Activated T-helper 1 cell treated with Interleukin-2 at 50 U/mL for 16 hours (primary cell): ENCODE measurements at places on chromosomes 3 and 15.

DNA sequence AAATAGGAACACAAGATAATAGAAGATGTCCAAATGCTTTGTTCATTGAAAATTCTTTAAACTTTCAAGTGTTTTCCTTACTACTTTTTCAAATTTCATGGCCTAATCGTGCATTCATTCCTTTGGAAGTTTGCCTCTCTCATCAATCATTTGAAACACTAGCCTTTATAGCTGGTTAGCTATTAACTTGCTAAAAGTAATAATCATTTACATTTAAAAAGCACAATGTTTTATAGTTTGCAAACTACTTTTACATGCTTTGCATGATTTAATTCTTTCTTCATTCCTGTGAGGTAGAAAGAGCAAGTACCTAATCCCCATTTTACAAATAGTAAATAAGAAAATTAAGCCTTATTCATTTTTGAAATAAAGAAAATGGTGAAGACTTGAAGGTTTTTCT, 137.4 kb upstream of the SLC7A14 start:
- no peak for DNase-seq

DNA sequence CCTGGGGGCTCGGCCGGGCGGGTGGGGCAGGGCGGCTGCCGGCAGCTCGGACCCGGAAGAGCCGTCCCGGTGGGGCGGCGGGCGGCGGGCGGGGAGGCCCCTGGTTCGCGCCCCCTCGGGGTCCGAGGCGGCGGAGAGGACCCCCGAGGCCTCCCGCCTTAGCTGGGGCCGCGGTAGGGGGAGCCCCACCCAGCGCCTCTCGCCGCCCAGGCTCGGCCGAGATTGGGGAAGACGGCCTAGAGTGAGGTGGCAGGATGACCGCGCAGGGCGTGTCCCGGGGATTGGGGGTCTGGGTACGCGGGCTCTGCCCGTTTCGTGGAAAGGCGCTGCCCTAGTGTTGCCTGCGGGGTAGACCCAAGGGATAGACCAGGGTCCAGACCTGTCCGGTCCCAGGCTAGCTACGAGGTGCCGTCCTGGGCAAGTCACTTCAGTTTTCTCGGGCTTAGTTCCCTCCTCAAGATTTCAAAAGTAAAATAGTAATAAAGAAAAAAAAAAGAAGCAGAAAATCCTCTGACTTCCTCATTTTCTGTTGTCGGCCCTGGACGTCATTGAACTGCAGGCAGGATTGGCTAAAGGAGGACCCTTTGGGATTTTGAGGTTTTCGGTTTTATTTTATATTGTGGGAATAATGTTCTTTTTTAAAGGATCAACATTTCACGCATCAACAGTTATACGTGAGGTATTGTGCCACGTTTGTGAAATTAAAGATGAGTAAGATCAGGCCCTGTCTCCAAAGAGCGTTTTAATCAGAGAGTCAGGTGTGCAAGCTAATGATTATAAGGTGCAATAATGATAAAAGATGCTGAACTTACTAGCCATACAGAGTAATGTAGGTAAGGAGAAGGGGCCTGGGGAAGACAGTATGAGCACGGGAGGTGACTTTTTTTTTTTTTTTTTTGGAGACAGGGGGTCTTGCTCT, 679 bp downstream of the IQGAP1 start:
- DNase-seq, result peak; percentile 30

- DNase-seq, result no peak
Measured at GRCh38 chr3:188841906-188842305, 329.9 kb upstream of the TPRG1 start.

- DNase-seq, result no peak
Measured at GRCh38 chr15:43516801-43517353, 531 bp upstream of the MAP1A start.

- DNase-seq, result no peak
Measured at GRCh38 chr3:34793057-34793456, 846.3 kb upstream of the ARPP21 start.

GRCh38 chr15:35753486-35753885, 207.5 kb upstream of the DPH6 start:
- no peak for DNase-seq

- no peak for DNase-seq
Measured at GRCh38 chr3:115876876-115877614, 253.7 kb downstream of the GAP43 start.

DNA sequence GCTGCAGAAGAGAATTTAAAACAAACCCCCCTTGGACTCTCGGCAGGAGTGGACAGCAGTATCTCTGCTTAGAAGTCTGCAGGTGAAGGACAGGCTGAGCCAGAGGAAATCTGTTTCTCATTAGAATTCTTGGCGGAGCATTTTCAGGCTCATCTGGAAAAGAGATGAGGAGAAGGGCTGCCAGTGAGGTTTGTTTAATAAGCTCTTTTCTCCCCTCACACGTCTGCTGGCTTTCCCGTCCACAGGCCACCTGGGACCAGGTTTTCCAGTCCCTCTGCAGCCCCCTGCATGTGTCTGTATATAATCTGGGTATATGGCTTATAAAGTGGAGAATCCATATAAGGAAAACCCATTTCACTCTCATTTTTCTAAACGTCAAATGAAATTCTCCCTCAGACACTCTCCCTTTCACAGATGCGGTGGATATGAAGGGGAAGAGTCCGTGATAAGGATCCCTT, 155.4 kb upstream of the TPM1 start:
- DNase-seq, result no peak

- DNase-seq, result no peak
Measured at GRCh38 chr3:39474126-39474515, 6.6 kb downstream of the MOBP start.

- DNase-seq, result no peak
Measured at GRCh38 chr15:70632491-70633102, 130.8 kb downstream of the UACA start.

DNA sequence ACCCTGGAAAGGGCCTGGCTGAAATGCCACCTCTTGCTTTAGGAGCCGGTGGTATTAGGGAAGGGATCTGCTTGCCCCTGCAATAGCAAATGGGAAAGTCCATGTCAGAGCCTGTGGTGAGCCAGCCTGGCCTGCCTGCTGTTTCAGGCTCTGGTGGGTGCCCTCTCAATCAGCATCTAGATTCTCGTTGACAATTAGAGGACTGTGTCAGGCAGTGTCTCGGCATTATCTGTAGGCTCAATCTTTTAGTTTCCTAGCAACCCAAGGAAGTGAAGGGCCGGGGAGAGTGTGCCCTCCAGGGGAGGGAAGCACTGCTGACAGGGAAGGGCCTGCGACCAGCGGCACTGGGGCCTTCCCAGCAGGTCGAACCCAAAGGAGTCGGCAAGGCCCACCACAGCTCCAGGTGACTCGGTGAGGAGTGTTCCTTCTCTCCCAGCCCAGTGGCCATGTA, 42.1 kb downstream of the TLE3 start:
- no peak for DNase-seq

DNA sequence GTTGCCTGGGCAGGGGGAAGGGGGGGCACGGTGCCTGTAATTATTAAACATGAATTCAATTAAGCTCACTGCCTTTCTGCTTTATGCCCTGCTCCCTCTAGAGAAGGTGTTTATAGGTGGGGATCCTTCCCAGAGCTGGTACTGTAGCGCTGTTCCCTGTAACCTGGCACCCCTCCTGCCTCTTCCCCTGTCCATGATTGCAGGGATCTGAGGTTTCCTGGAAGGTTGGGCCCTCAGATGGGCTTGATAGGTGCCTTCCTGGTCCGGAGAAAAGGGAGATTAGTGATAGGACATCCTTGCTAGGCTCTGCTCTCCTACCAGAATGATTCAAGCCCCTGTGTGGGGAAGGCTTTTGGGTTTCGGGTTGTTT, 2.1 kb upstream of the FAM131A start:
- DNase-seq, result no peak

DNA sequence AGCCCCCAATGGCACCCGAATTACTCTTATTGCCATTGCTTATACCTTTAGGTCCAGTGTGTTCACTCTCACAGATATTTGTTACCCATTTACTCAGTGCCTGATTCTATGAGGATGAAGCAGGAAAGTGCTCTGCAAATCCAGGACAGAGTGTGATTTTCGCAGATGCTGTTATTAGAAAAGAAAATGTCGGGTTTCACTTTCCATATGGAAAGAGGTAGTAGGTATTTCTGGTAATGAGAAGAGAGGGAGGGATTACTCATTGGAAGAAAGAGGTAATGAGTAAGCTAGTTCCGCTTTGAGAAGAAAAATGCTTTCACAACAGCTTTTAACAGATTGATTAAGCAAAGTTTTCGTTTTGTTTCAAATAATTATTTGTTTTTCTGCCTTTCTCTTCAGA, 336.3 kb upstream of the CFAP20DC start:
- no peak for DNase-seq

- no peak for DNase-seq
Measured at GRCh38 chr3:124759666-124760401, 29.6 kb downstream of the UMPS start.

- no peak for DNase-seq
Measured at GRCh38 chr15:39184701-39185390, 396.0 kb upstream of the THBS1 start.

GRCh38 chr15:37101980-37102304, 1.6 kb upstream of the MEIS2 start:
- DNase-seq, result no peak

DNA sequence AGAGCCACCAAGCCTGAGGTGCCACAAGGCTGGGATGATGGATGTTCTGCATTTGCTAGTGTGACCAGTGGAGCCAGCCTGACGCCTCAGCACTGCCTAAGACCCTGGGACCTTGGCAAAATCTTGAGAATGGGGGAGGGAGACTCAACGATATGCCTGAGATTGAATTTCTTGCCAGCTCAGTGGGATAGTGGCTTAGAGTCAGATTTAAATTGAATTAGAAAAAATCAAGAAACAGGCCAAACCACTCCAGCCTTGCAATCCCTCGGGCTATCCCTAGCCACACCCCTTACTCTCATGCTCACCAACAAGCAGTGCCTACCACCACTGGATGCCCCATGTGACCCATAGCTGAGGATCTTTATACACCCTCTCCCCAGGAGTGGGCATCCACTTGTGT, 18.7 kb upstream of the PDE8A start:
- no peak for DNase-seq

GRCh38 chr3:72247126-72247525, 462.2 kb upstream of the PROK2 start:
- DNase-seq, result no peak

DNA sequence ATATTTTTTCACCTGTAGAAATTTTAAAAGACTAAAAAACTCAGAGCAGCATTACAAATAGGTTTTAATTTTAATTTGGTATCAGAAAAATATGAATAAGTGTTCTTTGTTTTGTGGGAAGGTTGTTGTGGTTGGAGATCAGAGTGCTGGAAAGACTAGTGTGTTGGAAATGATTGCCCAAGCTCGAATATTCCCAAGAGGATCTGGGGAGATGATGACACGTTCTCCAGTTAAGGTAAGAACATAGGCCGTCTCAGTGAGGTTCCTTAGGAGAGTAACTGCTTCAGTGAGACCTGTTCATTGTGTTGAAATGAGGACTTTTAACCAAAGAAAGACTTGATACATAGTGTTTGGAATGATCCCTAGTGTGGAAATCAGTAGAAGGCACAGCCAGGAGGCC, 44.8 kb downstream of the OPA1 start:
- no peak for DNase-seq

DNA sequence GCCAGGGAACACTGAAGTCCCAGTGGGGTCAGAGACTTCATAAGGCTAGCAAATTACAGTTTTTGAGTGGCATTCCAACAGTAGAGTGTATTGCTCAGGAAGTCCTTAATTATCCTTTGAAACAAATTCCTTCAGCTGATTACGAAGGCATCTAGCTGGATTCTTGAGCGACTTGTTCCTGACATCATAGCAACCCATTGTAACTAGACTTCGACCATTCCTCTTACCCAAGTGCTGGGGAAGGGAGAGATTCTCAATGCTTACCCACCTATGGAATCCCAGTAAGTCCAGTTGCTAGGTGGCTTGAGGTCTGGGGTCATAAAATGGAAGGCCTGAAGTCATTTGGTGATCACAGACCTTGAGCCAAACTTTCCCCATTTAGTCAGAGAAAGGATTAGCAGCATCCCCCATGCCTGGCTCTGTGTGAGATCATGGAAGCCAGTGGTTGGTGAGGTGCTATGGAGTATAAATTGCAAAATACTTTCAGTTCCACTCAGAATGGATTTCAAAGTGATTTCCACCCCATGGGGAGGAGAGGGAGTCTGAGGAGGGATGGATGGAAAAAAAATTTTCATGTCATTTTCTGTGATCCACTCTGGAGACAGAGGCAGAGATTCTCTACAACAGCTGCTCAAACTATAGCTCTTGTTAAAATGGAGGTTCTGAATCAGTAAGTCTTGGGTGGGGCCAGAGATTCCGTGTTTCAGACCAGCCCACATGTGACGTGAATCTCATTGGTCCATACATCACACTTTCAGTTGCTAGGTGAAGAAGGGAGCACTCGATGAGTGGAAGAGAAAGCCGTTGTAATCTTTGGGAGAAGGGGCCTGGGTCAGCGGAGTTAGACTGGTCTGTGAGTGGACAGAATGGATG, 45.7 kb downstream of the CD86 start:
- DNase-seq, result no peak

- DNase-seq, result no peak
Measured at GRCh38 chr3:122295266-122296062, 29.6 kb upstream of the CSTA start.

- no peak for DNase-seq
Measured at GRCh38 chr3:38036286-38036685, 2.7 kb upstream of the DLEC1 start.

- peak; percentile 58 for DNase-seq
Measured at GRCh38 chr3:48268381-48268935, 27.6 kb downstream of the ZNF589 start.

DNA sequence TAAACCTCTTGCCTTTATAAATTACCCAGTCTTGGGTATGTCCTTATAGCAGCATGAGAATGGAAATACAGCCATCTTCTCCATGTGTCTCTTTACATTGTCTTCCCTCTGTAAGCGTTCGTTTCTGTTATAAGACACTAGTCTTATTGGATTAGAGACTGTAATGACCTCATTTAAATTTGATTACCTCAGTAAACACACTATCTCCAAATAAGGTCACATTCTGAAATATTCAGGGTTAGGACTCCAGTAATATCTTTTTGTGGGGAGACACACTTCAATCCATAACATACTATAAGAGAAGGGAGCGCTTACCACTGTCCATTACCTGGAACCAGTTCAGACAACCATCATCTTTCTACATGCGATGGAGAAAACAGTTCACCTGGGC, 34.3 kb upstream of the CD47 start:
- DNase-seq, result no peak

DNA sequence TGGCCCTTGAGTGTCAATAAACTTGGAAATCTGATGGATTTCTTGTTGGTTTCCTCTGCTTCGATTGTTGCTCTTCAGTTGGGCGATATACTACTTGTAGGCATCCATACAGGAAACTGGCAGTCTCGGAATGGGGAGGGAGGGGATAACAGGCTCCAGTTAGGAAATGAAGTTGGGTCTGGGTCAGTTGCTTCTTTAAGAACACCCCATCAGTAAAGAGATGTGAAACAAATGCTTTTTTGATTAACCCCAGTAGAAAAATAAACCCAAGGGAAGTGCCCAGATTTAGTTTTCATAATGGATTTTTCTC, 681 bp downstream of the CHMP2B start:
- no peak for DNase-seq

GRCh38 chr3:171343693-171344092, 116.5 kb downstream of the TNIK start:
- DNase-seq, result no peak

GRCh38 chr3:188362405-188362831, 208.5 kb downstream of the LPP start:
- DNase-seq, result no peak

- no peak for DNase-seq
Measured at GRCh38 chr3:41198526-41198925, 779 bp upstream of the CTNNB1 start.
